Fibroblast of lung (primary cell): ENCODE measurements at places on chromosomes 6 and 20.

DNA sequence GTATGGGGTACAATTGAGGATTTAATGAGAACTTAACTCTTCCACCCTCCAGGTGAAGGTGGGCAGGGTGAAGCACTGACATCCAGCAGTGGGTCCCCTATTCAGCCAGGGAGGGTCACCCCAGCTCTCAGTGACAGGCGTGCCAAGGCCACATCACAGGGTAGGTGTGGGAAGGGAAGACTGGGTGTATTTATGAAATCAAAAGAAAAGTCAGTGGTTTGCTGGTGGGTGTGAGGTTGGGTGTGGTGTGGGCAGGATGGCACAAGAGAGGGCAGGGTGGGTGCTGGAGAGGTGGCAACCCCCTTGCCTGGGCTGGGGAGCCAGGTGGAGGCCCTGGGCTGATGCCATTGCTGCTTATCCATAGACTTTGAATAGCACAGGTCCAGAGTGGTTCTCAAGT is 16.6 kb downstream of the SYNDIG1 start:
- no peak for DNase-seq

GRCh38 chr6:149942461-149942829 is 631 bp downstream of the ULBP2 start:
- DNase-seq = no peak

DNA sequence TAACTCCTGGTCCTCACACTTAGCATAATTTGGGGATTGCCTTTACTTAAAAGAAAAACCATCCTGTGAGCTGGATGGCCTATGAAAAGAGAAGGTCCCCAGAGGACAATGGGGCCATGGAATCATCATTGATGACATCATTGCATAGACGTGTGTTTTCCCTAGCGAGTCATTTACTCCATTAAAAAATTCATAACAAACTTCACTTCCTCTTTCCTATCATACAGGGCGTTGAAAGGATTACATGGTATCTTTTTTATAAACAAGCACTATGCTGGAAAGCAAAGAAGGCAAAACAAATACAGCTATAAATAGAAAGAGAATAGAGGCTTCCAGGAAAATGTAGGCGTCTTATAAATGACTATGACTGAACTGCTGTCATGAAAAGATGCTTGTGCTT is 11.3 kb upstream of the COL12A1 start:
- DNase-seq = peak; percentile 63

DNA sequence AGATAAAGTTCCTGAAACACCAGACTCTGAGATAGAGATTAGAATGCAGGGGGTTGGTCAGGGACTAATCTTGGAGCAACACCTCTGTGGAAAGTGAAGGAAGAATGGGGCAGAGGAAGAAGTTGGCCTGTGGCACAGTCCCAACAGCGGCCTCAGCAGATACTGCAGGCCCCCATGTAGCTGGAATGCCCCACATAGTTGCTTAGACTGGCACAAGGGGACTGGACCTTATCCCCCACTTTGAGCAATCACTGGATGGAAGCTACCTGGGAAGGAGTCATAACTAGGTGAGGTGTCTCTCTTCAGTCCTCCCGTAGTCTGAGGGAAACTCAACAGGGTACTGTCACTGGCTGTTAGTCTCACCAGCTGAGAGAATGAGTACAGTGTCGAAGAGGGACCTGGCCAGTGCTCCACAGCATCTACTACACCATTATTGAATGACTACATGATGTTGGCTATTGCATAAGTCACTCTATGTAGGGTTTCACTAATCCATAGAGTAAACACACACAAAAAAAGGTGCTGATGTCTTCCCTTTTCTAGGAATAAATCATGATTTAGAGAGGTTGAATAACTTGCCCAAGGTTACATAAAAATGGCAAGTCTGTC is 47.5 kb downstream of the ADGRG6 start:
- no peak for DNase-seq

DNA sequence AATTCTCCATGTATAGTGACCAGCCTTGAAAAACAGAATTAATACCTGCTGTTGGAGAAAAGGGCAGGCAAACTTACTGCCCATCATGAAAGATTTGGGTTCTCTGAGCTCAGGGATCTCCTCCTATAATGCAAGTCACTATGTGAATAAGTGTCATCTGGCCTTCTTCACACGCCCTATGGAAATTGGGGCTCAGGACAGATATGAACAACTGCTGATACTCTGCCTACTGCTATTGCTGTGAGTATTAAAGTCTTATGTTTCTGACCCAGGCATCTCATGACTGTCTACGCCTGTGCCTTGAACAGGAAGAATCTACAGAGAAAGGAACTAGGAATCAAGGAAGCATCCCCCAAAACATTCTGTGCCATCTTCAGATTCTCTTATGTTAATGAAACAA is 226.1 kb downstream of the SOD2 start:
- no peak for DNase-seq

GRCh38 chr20:29297411-29298270 is 1959.8 kb upstream of the DEFB115 start:
- no peak for DNase-seq

GRCh38 chr6:68743099-68743498 is 108.0 kb downstream of the ADGRB3 start:
- no peak for DNase-seq

DNA sequence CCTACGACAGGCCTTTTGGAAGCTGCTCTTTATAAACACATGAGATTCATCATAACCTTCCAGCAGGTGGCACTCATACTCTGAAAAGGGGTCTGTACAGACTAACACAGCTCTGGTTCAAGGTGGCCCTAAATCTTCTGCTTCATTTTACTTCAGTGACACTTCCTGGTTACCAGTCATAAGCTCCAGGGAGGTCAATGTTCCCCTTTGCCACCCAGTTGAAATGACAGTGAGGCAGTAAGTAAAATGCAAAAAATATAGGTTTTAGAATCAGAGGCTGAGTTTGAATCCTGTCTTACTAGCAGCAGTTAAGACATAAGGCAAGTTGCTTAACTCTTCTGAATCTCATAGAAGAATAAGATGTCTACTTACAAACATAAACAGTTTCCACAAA is 132.8 kb downstream of the CDK19 start:
- peak; percentile 87 for DNase-seq

GRCh38 chr6:131492932-131493573 is 80.0 kb upstream of the ARG1 start:
- DNase-seq = no peak

DNA sequence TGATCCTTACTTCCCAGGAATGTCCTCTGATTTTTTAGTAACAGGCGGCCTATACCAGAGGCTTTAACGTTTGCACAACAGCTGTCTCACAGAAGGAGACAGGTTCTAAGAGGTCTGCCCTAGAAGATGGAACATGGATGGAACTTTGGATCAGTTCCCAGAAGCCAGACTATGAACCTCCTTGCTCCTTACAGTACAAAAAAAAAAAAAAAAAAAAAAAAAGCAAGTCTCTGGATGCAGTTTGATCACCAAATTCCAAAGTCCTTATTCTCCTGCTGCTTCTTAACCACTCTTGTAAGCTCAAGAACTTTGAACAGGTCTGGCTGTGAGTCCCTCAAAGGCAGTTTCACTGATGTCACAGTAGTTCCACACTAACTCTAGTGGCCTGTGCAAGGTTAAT is 2.0 kb upstream of the TRMT11 start:
- peak; percentile 63 for DNase-seq

- DNase-seq = peak; percentile 51
Observed at GRCh38 chr6:2264932-2265331, 19.5 kb upstream of the GMDS start.

DNA sequence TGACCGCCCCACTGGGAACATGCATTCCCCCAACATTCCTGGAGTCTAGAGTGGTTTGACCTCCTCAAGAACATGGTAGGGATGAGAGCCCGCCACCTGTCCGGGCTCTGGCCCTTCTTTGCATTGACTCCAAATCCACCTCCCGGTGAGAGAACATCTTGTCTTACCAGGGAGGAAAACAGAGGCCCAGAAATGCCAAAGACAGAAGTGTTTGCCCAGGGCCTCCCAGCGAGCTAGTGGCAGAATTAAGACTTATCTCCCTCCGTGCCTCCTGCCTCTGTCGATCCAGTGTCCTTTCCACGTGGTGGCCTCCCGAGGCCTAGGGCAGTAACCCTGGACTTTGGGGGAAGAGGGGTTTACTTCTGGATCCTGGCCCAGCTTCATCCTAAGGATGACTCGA is 134.8 kb downstream of the JPH2 start:
- DNase-seq = no peak

GRCh38 chr6:148367411-148368024 is 24.9 kb downstream of the SASH1 start:
- peak; percentile 34 for DNase-seq

DNA sequence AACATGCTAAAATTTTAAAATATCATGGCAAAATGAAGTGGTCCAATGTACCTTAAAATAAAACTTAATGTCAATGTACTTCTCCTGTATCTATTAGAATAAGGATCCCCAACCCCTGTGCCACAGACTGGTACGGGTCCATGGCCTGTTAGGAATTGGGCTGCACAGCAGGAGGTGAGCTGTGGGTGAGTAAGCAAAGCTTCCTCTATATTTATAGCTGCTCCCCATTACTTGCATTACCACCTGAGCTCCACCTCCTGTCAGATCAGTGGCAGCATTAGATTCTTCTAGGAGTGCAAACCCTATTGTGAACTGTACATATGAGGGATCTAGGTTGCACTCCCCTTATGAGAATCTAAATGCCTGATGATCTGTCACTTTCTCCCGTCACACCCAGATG is 86.0 kb downstream of the SLC16A10 start:
- DNase-seq = no peak

DNA sequence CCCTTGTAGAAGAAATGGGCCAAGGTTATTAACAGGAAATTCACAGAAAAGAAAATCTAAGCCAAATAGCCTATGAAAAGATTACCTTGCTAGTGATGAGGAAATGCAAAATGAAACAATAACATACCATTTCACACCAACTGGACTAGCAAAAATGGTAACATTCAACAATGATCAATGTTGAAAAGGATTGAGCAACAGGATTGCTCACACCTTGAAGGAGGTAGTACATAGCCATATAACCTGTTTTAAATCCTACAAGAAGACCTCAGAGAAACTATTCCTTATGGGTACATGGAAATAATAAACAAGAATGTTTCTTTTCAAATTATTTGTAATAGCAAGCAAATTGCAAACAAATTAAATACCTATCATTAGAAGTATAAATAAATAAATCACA is 107.4 kb downstream of the BFSP1 start:
- no peak for DNase-seq

GRCh38 chr6:90293319-90293953 is 3.2 kb downstream of the BACH2 start:
- DNase-seq = no peak

DNA sequence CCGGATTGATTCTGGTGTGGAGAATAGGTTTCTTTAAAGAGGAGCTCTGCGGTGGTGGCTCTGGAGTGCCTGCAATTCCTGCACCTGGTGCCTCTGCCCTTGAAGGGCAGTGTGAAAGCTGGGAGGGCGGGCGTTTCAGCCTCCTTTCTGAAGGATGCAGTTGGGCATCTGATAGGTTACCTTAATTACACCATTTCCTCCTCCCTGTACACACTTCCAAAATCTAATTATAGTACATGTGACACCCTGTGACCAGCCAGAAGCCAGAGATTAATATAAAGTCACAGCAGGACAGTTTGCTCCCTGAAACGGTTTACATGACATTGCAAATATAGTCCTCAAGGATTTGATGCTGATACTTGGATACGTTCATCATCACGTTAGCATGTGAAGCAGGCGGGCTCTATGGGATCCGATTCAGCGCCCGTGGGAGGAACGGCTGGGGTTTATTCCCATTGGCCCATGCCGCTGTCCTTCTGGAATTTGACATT is 548.2 kb downstream of the QKI start:
- no peak for DNase-seq

GRCh38 chr6:44400572-44400971 is 13.1 kb downstream of the CDC5L start:
- no peak for DNase-seq

DNA sequence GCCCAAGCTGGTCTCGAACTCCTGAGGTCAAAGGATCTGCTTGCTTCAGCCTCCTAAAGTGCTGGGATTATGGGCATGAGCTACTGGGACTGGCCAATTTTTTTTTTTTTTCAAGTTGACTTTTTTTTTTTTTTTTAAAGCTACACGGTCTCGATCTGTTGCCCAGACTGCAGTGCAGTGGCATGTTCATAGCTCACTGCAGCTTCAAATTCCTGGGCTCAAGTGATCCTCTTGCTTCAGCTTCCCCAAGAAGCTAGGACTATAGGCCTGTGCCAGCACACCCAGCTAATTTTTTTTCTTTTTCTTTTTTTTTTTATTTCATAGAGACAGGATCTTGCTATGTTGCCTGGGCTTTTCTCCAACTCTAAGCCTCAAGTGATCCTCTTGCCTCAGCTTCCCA is 59.5 kb downstream of the NCOA3 start:
- DNase-seq = peak; percentile 73

DNA sequence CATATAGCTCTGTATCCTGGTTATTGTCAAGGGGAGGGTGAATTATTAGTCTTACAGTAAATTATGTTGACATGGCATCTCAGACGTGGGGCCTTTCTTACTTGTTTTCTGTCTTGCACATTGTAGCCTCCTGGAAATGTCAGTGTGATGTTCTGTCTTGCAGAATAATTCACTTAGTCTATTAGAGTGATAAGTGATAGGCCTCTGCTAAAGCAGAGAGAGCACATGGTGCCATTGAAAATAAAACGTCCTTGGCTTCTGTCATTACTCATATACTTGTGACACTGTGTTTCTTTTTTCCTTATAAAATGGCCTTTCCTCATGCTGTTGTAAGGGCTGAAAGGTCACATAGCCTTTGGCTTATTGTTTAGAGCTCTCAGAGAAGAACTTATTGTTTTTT is 531.0 kb downstream of the EPM2A start:
- no peak for DNase-seq

- DNase-seq = peak; percentile 18
Observed at GRCh38 chr20:3874194-3874844, 14.9 kb upstream of the PANK2 start.

GRCh38 chr20:38275815-38276550 is 15.4 kb upstream of the KIAA1755 start:
- peak; percentile 88 for DNase-seq

GRCh38 chr20:6038256-6038655 is 15.6 kb downstream of the LRRN4 start:
- no peak for DNase-seq

DNA sequence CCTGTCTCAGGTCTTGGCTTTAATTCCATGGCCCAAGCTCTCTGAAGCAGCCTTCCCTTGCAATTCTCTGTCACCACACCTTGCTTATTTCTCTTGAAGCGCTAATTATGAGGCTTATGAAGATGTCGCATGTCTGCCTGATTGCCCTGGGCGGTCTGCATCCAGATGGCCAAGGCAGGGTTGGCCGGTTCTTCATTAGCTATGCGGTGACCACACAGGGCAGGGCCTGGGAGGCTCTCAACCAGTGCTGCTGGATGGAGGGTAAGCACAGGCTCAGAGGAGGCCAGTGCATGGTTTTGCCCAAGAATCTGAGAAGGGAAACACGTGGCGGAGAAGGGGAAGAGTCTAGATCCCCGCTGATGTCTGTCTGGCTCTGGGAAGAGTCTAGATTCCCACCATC is 528.7 kb downstream of the CDH26 start:
- DNase-seq = no peak

- DNase-seq = no peak
Observed at GRCh38 chr20:3864518-3864917, 17.9 kb downstream of the MAVS start.

GRCh38 chr6:24228681-24229255 is 102.8 kb downstream of the NRSN1 start:
- DNase-seq = peak; percentile 60
